ENCODE measurements at places on chromosomes 6 and 20.

DNA sequence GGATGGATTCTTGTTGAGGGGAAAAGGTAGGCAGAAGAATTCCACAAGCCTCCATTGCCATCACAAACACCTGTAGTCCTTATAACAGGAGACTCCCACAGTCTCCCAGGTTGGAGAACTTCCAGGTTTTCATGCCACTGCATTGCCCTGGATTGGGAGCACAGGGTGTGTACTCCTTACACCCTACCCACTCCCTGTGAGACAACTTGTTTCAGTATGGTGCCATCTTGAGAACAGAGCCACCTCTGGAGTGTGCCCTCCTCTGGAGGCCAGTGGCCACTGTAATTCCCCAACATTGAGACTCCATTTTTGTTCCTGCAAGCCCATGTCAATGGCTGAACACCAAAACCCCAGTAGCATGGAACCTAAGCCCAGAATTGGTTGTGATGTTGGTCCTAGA, 123.5 kb upstream of the LAMA2 start:
- no peak for DNase-seq

GRCh38 chr20:56673450-56673849, 44.3 kb downstream of the TFAP2C start:
- no peak for DNase-seq

- DNase-seq, result no peak
These were observed 575.3 kb downstream of the FRK start for GRCh38 chr6:115485400-115485799.

DNA sequence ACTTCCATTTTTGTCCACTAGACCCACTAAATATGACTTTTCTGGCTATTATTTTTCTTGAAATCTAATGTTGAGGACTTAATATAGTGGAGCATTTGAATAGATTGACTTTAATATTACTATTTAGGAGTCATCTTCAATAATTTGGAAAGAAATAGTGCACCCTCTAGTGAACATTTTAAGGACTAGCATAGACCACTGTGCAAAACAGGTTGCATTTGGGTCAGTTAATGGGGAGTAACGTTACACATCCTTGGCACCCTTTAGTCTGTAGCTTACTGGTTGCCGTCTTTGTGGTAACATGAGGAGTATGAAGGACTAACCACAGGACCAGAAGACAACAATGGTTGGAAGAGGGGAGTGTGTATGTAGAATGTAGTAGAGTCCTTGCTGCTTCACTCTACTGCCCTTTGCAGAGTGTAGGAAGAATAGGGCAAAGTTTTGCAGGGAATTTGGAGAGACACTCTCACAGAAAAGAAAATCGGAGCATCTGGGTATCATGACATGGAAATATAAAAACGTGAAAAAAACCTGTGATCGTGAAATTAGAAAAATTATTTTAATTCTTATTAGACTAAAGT, 25.2 kb downstream of the RFPL4B start:
- DNase-seq, result no peak

DNA sequence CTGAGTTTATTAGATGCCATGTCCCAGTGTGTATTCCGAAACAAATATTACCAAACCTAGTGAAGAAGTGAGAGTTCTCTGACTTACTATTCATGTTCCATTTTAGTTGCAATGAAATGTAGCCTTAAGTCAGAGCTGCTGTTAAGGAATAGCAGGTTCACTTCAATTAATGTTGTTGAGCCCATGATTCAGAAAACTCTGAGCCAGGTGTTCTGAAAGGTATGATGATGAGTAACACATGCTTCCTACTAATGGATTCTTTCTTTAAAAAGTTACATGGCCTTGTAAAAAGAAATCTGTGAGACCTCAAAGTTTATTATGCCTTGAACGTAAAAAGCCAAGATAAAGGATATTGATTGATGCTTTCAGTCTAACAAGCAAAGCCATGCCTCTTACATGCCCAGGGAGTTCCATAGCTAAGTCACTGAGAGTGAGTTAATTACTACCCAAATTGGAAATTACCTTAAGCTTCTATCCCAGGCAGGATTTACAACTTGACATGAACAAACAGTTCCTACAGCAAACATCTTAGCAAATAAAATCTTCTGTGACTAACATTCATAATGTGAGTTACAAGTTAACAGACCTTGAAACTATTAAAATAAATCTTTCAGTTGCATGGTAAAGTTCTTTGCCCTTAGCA, 122.9 kb downstream of the AKAP7 start:
- no peak for DNase-seq

GRCh38 chr6:160118620-160119229, 2.9 kb upstream of the SLC22A1 start:
- no peak for DNase-seq

- DNase-seq, result no peak
These were observed 129.7 kb downstream of the SNX5 start for GRCh38 chr20:17838921-17839320.

DNA sequence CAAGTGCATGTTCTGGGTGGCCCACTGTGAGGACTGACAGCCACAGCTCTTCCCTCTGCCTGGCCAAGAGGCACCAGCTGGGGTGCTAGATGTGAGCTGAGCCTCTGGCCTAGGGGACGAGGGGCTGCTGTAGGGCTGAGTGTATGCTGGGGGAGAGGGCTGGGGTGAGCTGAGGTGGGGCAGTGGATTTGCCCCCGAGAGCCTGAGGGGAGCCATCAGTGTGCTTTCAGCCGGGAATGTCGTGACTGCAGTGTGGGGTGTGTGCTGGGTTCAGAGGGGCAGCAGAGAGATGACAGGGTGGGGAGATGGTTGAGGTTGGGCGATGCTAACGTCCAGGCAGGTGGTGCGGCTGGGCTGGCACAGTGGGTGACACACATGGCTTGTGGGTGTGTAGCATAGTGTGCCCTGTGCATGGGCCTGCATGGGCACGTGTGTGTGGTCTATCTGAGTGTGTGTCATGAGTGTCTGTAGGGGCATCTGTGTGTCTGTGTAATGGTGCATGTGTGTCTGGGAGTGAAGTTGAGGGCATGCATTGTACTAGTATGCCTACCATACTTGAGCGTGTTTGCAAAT, 46.0 kb upstream of the BLCAP start:
- no peak for DNase-seq

DNA sequence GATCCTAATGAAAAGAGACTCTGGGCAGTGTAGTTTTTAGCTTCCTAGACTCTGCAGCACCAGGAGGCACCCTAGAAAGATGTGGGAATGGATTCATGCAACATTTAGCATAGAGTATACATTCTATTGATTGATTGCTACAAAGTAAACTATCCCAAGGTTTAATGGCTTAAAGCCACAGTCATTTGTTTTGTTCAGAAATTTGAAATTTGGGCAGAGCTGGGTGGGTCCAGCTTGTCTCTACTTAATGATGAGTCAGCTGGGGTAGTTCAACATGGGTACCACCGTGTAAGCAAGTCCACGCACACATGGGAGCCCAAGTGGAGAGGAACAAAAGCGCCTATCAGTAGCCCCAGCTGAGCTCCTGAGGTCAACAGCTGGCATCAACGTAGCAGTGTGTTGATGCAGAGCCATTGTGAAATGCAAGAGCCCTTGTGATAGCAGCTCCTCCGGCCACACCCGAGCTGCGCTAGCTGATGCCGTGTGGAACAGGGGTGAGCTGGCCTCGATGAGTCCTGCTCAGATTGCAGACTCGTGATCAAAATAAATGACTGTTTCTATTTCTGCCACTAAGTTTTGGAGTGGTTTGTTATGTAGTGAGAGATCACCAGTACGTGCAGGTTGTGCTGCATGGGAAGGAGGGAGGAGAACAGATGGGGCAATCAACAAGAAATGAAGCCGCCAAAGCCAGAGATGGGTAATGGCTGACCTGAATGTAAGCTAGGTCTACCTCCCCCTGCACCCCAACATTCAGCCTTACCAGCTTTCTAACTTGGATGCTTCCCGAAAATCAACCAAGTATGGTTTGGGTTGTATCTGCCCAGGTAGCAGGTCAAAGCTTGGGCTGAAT, 45.7 kb upstream of the TRAF3IP2 start:
- no peak for DNase-seq

DNA sequence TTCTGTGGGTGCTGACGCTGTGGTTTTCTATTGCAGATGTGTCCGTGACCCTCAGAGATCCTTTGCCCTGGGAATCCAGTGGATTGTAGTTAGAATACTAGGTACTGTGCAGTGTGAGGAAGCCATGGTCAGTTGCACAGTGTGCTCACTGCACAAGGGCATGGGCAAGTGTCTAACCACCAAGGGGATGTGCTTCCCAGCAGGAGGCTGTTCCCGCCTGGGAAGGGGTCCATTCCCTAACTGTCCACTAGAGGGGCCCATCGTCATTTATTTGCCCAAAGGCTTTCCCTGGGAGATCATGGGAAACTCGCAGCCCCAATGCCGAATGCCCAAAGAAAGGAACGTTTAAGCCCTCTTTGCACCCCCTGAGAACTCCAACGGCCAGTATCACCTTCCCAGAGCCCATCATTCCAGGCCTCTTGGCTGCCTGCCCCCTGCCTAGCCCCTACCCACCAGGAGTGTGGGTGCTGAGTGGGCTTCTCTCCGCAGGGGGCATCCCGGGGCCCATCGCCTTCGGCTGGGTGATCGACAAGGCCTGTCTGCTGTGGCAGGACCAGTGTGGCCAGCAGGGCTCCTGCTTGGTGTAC, 26.2 kb downstream of the SLCO4A1 start:
- DNase-seq, result peak; percentile 24

DNA sequence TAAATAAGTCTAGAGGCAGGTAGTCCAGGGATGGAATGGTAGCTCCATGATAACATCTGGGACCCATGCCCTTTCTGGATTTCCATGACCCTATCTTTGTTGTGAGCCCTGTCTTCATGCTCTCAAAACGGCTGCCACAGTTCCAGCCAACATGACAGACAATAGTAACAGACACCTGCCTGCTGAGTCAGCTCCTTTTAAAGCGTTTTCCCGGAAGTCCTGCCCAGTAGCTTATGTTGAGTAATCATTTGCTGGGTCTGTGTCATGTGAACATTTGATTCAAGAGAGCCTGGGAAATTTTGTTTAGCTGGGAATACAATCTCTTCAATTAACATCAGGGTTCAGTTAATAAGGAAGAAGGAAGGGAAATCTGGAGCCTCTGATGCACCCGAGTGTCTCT, 262.2 kb upstream of the SULF2 start:
- DNase-seq, result no peak

DNA sequence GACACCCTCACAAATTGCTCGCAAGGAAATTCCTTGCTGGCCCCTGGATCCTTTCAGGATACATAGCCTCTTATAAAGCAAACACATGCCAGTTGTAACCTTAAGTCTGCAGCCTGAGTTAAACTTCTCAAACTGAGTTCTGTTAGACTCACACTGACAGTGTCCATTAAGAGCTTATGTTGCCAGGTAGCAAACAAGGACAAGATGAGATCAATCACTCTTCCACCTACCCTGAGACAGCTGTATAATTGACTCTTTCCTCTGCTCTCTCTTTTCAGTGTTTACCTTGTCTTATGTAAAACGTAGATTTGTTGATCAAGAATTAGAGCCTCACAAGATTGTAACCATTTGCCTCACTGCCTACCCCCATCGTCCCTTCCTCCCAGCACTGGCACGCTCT, 359.8 kb downstream of the EPM2A start:
- DNase-seq, result no peak

GRCh38 chr6:25013246-25013645, 77.5 kb upstream of the RIPOR2 start:
- DNase-seq, result no peak

- no peak for DNase-seq
These were observed 24.9 kb downstream of the DEFB125 start for GRCh38 chr20:112396-112795.

GRCh38 chr20:37915800-37916570, 13.1 kb downstream of the VSTM2L start:
- no peak for DNase-seq

DNA sequence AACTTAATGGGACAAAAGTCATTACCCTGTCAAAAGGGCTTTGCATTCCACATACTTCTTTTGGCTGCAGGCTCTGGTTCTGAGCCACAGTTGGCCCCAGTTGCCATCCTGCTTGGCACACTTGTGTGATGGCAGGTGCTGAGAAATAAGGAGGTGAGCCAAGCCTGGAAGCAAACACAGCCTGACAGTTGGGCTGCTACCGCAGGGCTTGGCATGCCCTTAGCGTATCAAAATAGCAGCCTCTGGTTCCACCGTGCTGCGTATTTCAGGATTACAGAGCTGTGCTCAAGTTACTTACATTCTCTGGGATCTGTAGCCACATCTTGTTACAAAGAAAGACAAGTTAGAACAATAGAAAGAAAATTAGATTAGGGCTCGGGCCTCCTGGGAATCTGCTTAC, 11.1 kb downstream of the MTHFD1L start:
- no peak for DNase-seq

- DNase-seq, result no peak
These were observed 30.7 kb upstream of the NT5E start for GRCh38 chr6:85419046-85419759.

GRCh38 chr6:157713451-157714152, 109.4 kb upstream of the SNX9 start:
- no peak for DNase-seq

GRCh38 chr6:5851261-5851757, 155.4 kb downstream of the NRN1 start:
- no peak for DNase-seq

DNA sequence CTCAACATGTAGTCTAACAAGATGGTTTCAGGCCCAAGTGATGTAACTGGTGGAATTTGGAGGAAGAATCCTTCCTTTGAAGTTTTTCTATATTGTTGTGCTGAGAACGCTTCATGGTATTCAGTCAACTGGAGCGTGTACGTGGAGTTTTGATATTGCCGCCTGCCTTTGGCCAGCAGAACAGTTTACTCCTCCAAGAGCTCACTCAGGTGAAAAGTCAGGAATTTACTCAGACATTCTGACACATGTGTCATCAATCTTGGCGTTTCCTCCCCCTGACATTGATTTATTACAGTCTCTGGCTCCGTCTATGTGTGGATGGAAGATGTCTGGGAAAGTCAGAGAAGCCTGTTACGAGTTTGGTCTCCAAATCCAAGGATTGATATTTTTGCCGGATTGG, 19.0 kb upstream of the TGM2 start:
- no peak for DNase-seq

GRCh38 chr6:9062596-9062995, 627.3 kb upstream of the SLC35B3 start:
- no peak for DNase-seq

DNA sequence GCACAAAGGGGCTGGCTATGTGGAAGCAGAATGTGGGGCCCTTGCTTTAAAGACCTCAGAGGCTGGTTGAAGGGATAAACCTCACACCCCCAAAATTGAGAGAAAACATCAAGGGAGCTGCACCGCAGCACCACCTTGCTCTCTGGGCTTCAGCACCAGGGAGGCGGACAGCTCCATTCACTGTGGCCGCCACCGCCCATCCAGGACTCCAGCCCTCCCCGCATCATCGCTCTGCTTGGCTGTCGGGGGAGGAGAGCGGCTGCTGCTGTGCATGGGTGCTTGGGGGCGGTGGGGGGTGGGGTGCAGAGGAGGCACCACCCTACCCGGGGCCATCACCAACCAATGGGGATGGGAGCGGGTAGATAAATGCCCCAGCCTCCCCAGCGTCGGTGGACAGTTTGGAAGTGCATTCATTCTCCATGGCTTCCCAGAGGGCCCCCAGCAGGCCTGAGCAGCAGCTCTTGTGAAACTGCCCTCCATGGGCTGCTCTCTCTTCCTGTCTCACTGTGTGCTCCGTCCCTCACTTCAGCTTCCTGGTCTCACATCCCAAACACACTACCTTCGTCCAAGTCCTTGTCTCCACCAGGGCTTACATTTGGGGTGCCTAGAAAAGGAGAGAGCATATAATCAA, 75.7 kb upstream of the BHLHE23 start:
- no peak for DNase-seq

Data from non-pigmented ciliary epithelial cell (primary cell).